DMS153 (cell line): ENCODE measurements at places on chromosomes 7 and 10.

- no peak for DNase-seq
Measured at GRCh38 chr10:130864961-130865818, 446.3 kb downstream of the TCERG1L start.

DNA sequence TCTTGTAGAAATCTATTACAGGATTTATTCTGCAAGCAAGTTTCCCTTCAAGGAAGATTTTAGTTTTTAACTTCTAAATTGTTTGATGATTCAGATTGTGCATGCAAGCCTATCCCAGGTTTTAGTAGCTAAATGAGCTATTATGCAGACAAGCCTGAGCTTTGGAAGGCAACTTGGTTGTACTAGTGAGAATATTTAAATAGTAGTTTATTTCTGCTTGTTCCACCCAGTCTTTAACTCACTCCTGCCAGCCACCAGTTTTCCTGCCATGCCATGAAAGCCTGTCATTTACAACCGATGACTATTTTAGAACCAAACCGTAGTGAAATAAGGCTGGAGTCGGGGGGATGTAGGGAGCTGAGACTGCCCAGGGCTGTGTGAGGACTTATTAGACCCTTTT is 324.6 kb upstream of the FZD1 start:
- no peak for DNase-seq

- DNase-seq: no peak
Measured at GRCh38 chr10:14219411-14219810, 111.3 kb downstream of the FRMD4A start.

DNA sequence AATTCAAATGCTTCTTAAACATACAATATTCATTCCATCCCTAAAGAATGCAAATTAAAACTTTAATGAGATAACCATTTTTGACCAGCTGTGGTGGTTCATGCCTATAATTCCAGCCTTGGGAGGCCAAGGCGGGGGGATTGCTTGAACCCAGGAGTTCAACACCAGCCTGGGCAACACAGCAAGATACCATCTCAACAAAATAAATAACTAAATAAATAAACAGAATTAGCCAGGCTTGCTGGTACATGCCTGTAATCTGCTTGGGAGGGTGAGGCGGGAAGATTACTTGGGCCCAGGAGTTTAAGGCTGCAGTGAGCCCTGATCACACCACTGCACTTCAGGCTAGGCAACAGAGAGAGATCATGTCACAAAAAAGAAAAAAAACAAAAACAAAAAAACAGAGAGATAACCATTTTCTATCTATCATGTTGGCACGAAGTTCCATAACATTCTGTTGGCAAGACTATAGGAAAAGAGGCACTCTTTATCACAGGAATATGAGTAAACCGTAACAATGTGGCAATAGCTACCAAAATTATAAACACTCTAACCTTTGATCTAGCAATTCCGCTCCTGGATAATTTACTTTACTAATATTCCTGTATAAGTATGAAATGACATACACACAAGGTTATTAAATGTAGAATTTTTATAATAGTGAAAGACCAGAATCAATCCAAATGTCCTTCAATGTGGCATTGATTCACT is 52.2 kb downstream of the ATAD1 start:
- DNase-seq: no peak

DNA sequence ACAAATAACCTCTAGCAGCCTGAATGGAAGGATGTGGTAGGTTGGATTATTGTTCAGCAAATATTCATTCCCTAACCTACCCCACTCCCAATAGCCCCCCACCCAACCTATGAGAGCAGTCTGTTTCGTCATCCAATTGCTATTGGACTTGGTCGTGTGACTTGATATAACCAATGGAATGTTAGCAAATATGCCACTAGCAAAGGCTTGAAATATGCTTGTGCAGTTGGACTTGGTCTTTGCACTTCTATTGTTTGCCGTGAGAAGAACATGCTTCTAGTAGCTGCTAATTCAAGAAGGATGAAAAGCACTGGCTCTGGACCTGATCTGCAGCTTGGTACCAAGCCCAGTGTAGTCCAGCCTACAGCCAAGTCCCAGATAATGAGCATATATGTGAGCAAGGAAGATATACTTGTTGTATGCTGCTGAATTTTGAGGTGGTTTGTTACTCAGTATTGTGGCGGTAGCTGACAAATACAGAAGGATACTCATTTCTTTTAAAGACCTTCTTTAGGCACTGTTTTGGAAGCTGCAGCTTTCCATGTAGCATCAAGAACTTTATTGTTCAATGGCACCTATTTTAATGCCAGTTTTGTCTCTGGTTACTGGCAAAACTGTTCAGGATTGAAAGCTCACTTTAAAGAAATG is 180.4 kb downstream of the EXOC4 start:
- DNase-seq: no peak

DNA sequence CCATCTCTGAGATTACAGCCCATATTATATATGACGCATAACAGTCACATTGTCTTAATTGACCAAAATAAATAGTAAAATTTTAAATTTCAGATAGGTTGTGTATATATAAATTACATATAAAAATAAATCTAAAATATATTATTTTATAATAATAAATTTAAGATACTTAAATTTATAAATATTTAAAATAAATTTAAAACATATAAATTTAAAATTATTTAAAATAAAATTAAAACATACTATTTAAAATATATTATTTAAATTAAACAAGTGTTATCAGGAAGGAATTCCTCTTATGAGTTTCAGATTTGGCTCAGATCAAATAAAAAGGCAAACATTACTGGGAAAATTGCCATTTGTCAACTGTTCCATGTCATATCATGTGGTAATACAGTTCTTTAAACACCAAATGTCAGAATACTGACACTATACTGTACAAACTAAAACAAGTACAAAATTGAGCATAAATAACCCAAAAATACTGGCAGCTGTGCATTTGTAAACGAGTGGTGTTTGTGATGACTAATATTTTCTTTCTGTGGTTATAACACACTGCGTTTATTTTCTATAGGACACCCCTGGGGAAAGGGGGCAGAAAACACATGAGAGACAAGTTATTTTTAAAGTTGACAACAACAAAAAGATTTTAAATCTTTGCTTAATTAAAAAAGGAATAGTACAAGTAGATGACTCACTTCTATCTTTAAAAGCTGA is 71.3 kb upstream of the DGKB start:
- no peak for DNase-seq

DNA sequence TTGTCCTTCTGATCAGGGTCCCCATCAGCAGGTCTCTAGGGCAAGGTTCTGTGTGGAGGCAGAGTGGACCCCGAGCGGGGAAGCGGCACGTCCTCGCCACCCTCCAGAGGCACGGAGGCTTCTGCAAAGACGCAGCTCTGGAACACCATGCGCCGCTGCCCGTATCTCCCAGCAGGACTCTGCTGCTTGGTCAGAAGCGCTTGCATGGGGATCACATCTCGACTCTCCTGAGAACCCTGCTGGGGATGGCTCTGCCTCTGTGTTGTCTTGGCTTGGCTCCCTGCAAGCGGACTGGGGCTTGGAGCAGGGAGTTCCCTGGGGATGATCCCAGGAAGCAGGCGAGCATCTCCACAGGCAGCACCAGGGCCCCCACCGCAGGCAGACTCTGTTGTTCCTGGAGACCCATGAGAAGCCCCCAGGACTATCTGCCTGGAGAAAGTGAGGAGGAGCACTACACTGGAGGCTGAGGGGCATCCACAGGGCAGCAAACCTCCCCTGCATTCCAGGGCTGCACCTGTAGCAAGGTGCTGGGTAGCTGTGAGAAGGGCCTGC is 520.5 kb downstream of the GLRX3 start:
- no peak for DNase-seq
